ENCODE measurements at places on chromosomes 16 and 17. TPM values are rescaled to one million over a fixed set of nuclear protein-coding genes. Genes with fewer than 3 reads are reported as not detected.

GRCh38 chr16:2243031-2243528 lies 6.8 kb downstream of the DNASE1L2 start:
- peaks cover 3% of the 10 kb centered on the region for H3K4me1 ChIP-seq
- no peak overlapping the region for H3K4me3 ChIP-seq
- no peak overlapping the region for H3K27ac ChIP-seq
- DNase-seq: no peak

GRCh38 chr16:78177218-78177617 lies 77.8 kb downstream of the WWOX start:
- H3K4me1 ChIP-seq: peaks cover 11% of the 10 kb centered on the region
- H3K27me3 ChIP-seq: no peaks in the 10 kb centered on the region
- H3K27ac ChIP-seq: no peak overlapping the region
- H3K36me3 ChIP-seq: peaks cover 8% of the 10 kb centered on the region
- DNase-seq: no peak

GRCh38 chr17:7323731-7324437 lies 5.3 kb downstream of the NEURL4 start:
- H3K4me3 ChIP-seq: peak overlapping the region; percentile 41
- peaks cover 5% of the 10 kb centered on the region for H3K36me3 ChIP-seq
- H3K27me3 ChIP-seq: no peaks in the 10 kb centered on the region
- peaks cover 21% of the 10 kb centered on the region for H3K4me1 ChIP-seq
- DNase-seq: peak; percentile 73
- H3K27ac ChIP-seq: no peak overlapping the region

DNA sequence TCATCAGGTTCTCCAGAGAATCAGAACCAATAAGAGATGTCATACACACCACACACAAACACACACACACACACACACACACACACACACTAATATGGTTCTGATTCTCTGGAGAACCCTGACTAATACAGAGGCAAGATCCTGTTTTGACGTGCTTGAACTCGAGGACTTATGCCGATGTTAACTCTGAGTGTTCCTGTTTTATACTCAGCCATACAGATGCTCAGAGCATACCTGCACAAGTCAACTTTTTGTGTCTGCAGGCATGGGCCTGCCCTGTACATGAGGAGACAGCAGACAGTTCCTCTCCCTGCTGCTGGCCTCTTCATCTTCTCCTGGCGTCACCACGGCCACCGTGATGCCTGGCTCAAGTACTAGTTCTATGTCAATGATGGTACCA lies 635.9 kb downstream of the WWOX start:
- DNase-seq: no peak
- H3K27me3 ChIP-seq: no peaks in the 10 kb centered on the region
- H3K4me3 ChIP-seq: no peak overlapping the region

DNA sequence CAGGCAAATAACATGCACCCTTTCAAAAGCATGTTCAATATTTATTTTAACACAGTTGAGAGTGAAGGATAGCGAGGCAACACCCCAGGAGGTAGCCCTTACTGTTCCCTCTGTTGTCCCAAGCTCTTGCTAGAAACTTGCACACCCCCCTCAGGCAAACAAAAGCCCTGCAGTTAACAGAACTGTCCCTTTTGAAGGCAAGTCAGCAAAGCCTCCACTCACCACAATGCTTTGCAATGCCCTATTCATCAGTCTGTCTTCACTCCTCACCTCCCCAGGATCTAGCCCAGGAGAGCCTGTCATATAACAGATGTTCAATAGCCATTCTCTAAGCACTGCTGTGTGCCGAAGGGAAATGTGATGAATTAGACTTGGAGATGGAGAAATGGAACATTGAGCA lies 3.5 kb upstream of the CNEP1R1 start:
- H3K4me3 ChIP-seq: no peak overlapping the region
- H3K27me3 ChIP-seq: peaks cover 12% of the 10 kb centered on the region
- H3K4me1 ChIP-seq: peaks cover 6% of the 10 kb centered on the region
- H3K27ac ChIP-seq: no peak overlapping the region
- DNase-seq: no peak

DNA sequence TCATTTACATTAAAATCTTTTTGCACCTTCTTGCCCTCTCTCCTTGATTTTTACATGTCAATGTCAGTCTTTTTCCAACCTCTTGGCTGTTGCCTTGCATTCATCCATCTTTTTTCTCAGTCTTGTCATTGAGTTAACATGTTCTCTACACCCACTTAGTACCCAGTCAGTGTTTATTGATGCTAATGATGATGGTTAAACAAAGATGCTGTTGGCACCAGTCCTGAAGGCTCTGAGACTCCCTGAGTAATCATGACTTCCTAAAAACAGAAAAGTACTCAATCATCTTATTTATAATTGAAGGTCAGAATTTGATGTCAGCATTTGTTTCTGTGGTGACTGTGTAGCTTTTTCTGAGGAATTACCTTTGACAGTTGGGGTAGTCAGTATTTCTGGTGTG lies 104.5 kb downstream of the NLK start:
- DNase-seq: no peak
- H3K27ac ChIP-seq: no peak overlapping the region
- no peaks in the 10 kb centered on the region for H3K27me3 ChIP-seq
- H3K36me3 ChIP-seq: peaks cover 2% of the 10 kb centered on the region
- H3K4me3 ChIP-seq: no peak overlapping the region
- H3K4me1 ChIP-seq: peaks cover 3% of the 10 kb centered on the region

GRCh38 chr16:72437891-72438290 lies 265.9 kb upstream of the PMFBP1 start:
- H3K27me3 ChIP-seq: no peaks in the 10 kb centered on the region
- H3K27ac ChIP-seq: no peak overlapping the region
- H3K36me3 ChIP-seq: no peaks in the 10 kb centered on the region

- H3K4me3 ChIP-seq: no peak overlapping the region
- peaks cover 31% of the 10 kb centered on the region for H3K4me1 ChIP-seq
- no peaks in the 10 kb centered on the region for H3K36me3 ChIP-seq
These were observed 7.7 kb downstream of the AKAP1 start for GRCh38 chr17:57092779-57093178.

DNA sequence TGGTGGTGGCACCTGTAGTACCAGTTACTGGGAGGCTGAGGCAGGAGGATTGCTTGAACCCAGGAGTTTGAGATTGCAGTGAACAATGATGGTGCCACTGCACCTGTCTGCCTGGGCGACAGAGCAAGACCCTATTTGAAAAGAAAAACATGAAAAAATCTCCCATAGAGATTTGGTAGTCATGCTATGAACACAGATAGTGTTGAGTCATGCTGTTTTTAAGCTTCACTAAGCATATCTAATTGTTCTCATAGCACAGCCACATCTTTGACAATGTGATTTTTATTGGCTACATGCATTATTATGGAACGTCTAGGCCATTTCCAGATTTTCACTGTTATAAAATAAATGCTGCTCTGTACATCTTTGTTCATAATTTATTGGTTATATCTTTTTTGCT lies 6.0 kb downstream of the IL34 start:
- H3K27me3 ChIP-seq: peaks cover 11% of the 10 kb centered on the region
- peaks cover 6% of the 10 kb centered on the region for H3K4me1 ChIP-seq
- no peak overlapping the region for H3K4me3 ChIP-seq
- no peak for DNase-seq
- H3K27ac ChIP-seq: no peak overlapping the region

DNA sequence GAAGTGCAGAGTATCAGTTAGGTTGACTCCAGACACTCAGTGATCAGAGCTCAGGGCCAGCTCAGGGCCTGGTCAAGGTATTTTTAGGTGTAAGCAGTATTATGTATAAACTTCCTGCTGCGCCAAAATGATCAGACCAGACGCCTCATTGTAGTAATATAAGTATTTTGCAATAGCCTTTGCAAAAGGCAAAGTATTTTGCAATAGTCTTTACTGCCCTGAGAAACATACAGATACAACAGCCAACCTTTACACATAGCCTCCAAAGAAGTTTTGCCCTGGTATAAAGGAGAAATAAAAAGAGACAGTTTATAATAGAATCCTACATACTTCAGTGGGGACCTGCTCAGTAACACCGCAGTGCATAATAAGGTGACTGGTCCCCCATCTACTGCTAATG lies 333.0 kb upstream of the EEF2KMT start:
- no peak overlapping the region for H3K4me3 ChIP-seq
- H3K36me3 ChIP-seq: no peaks in the 10 kb centered on the region
- peaks cover 4% of the 10 kb centered on the region for H3K4me1 ChIP-seq
- no peak overlapping the region for H3K27ac ChIP-seq
- peaks cover 42% of the 10 kb centered on the region for H3K27me3 ChIP-seq
- no peak for DNase-seq

The WFDC1 gene
- total RNA-seq: not detected

DNA sequence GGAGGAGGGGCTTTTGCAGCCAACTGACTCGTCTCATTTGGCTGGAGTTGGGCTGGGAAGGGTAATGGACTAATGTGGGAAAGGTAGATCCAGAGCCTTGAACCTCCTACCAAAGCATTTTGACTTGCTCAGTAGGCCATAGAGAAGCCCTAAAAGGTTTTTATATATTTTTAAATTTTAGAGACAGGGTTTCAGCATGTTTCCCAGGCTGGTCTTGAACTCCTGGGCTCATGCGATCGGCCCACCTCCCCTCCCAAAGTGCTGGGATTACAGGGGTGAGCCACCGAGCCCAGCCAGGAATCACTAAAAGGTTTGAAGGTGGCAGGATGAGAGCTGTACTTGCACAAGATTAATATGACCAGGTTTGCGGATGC lies 2.0 kb upstream of the PITPNC1 start:
- H3K27me3 ChIP-seq: no peaks in the 10 kb centered on the region
- peaks cover 28% of the 10 kb centered on the region for H3K4me1 ChIP-seq
- H3K27ac ChIP-seq: peak overlapping the region; percentile 49
- DNase-seq: no peak
- peak overlapping the region; percentile 72 for H3K4me3 ChIP-seq
- no peaks in the 10 kb centered on the region for H3K36me3 ChIP-seq

The AATF gene
- total RNA-seq: 47.8 TPM

DNA sequence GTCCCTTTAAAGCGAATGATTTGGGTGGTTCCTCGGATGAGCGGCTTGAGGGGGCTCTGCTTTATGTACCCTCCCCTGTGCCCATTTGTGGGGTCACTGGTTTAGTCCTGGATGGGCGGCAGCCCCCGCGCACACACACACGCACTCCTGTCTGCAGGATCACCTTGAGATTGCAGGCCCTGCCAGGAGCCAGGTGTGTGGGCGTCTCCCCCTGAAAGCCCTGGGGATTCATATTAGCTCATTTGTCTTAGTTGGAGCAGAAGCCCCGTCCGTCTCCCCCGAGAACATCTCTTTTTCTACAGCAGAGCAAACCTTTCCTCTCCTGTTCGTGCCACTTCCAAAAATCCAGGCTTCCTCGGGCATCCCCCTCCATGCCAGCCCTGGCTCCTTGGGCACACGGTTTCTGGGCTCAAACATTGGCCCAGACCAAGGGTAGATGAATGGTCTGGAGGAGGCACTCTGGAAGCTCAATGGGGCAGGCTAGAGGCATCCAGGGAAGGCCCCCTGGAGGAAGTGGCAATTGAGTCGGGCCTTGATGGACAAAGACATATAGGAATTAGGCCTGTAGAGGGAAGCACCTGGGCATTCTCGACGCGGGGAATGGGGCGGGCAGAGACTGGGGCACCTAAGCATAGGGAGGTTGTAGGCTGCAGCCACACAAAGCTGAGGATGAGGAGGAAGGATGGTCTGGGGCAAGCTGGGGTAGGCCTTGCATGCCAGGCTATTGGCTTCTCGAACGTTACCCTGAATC lies 218.5 kb upstream of the GSE1 start:
- peak; percentile 1 for DNase-seq
- no peaks in the 10 kb centered on the region for H3K4me1 ChIP-seq
- no peak overlapping the region for H3K27ac ChIP-seq
- H3K36me3 ChIP-seq: no peaks in the 10 kb centered on the region
- no peak overlapping the region for H3K4me3 ChIP-seq

DNA sequence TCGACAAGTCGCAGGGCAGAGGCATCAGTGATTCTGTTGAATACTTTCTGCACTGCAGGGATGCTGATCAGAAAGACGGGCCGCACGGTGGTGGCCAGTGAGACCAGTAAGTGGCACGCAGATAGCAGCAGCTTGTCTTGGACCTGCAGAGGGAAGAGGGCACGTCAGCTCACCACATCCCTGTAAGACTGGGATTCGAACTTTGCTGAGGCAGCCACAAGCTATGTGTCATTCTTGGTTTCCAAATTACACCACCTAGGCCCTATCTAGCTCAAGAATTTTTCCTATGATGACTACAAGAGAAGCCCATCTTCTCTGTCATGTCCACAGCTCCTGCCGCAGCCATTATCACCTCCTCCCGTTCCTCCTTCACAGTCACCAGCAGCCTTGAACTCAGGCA lies 49.4 kb upstream of the GSG1L start:
- no peak for DNase-seq
- H3K27ac ChIP-seq: peak overlapping the region; percentile 82
- H3K4me1 ChIP-seq: peaks cover 22% of the 10 kb centered on the region
- peak overlapping the region; percentile 63 for H3K4me3 ChIP-seq
- H3K27me3 ChIP-seq: no peaks in the 10 kb centered on the region

The MYH3 gene
- 3.2 TPM for total RNA-seq

The KRT25 gene
- total RNA-seq: not detected

The OR4D1 gene
- 1.2 TPM for total RNA-seq

GRCh38 chr16:31702796-31703195 lies 170.8 kb upstream of the ZNF267 start:
- H3K4me3 ChIP-seq: peak overlapping the region; percentile 94
- peaks cover 35% of the 10 kb centered on the region for H3K4me1 ChIP-seq
- peak overlapping the region; percentile 99 for H3K27ac ChIP-seq
- no peak for DNase-seq

DNA sequence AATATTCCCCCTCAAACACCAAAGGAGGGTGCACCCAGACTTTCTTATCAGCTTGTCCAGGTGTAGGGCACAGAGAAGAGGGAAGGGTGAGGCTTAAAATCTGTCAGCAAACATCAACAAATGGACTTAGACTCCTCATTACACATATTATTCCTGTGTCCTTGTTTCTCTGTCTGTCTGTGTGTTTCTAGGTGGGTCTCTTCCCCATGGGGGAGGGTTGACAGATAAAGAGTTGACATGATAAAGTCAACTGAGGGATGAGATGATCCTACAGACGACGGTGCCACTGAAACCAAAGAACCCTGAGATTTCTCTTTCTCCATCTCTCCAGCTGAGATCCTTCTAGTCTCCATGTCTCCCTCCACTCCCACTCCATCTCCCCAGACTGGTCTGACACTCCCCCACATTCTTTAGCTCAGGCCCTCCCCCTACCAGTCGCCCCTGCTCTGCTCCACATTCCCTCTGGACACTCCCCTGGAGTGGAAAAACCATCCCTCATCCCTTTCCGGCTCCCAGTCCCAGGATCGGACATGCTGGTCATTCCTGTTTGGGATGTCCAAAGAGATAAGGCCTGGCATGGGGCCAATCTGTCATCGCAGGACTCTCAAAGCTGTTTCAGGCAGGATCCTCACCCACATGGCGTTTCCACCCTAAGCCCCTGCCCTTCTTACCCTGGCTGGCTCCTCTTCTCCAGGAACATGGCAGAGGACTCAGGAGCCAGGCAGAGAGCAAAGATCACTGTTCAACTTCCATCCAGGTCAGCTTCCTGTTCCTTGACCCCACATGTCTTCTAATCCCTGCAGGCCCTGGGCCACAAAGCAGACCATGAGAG lies 2.9 kb upstream of the ITGA3 start:
- no peak overlapping the region for H3K27ac ChIP-seq
- no peak overlapping the region for H3K4me3 ChIP-seq

GRCh38 chr17:27455236-27455913 lies 873 bp upstream of the KSR1 start:
- no peaks in the 10 kb centered on the region for H3K36me3 ChIP-seq
- DNase-seq: no peak
- H3K4me3 ChIP-seq: peak overlapping the region; percentile 76
- peak overlapping the region; percentile 54 for H3K27ac ChIP-seq

- peaks cover 6% of the 10 kb centered on the region for H3K4me1 ChIP-seq
- H3K27ac ChIP-seq: no peak overlapping the region
- DNase-seq: no peak
- peaks cover 36% of the 10 kb centered on the region for H3K27me3 ChIP-seq
These were observed 928 bp downstream of the HBA1 start for GRCh38 chr16:177394-177822.
